ENCODE measurements at places on chromosomes 13 and 19.

GRCh38 chr19:16514383-16515019, 18.3 kb downstream of the C19orf44 start:
- no peak for DNase-seq

DNA sequence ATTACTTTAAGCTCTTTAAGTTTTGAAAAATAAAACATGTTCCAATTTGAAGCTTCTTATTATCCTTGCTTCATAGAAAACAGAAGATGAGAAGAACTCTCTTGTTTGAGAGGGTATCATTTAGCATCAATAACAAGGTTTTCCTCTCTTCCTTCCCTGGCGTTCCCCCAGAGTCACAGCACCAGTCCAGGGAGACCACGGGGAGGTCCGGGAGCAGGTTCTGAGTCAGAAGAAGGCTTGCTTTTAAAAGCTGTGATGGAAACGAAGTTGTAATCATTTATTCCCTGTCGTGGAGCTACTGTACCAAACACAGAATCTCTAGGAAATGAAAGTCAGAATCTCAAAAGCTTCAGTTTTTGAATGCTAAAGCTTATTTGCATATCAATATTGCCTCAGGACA, 174.0 kb upstream of the LSM14A start:
- no peak for DNase-seq

DNA sequence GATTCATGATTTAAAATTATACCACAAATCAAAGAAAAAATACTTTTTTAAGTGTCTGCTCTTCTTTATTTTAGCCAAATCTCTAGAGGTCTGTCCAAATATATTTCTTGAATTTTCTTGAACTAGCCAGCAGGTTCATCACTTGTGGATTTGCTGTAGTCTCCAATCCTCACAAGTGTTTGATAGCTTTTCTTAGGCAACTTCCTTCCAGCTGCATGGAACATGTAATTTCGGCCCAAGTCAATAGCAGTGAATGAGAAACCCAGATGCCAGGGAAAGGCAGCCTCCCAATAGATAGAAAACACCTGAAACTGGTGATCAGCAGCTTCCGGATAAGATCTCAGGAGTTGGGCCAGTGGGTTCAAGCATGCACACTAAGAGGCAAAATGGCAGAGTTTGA, 15.6 kb upstream of the RNASEH2B start:
- no peak for DNase-seq

GRCh38 chr19:3585301-3586126, at the start of gene GIPC3:
Gene GIPC3 (plus strand): TSS chr19:3585478. CDS start chr19:3585598, 120 bp downstream.
- no peak for DNase-seq

DNA sequence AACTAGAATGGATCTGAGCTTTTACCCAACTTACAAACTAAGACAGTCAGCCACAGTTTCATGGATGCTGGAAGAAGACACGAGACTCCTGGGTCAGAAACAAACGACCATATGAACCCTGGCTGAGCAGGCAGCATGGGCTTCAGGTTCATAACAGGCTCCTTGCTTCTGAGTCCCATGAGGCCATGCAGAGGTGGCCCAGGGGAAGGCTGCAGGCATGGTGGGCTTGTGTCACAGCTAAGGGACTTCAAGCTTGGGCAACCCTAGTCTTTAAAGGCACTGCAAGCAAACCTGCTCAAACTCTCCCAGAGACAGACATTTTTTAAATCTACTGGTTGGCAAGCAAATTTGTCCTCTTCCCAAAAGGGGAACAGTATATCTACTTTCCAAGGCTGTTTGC, 5.1 kb upstream of the ARHGEF7 start:
- no peak for DNase-seq

- DNase-seq: no peak
Observed at GRCh38 chr19:49954933-49955332, 6.0 kb downstream of the SIGLEC11 start.

- DNase-seq: no peak
Observed at GRCh38 chr13:21055016-21055415, 6.4 kb downstream of the LATS2 start.

DNA sequence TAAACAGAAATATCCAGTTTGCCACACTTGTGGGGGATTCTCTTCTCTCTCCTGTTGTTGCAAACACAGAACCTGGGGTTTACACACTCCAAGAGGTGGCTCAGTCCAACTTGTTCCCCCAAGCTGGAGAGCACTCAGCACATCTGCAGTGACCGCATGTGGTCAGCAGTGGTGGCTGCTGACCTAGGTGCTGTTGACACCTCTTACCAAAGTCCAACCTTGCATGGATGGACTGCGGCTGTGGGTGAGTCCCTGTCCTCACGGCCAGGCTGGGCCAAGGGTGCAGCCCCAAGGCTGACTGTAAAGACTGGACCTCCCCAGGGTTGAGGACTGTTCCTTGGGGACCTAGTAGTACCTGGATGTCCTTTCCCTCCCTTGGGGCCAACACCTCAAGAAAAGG, 6.1 kb downstream of the LRFN3 start:
- no peak for DNase-seq

DNA sequence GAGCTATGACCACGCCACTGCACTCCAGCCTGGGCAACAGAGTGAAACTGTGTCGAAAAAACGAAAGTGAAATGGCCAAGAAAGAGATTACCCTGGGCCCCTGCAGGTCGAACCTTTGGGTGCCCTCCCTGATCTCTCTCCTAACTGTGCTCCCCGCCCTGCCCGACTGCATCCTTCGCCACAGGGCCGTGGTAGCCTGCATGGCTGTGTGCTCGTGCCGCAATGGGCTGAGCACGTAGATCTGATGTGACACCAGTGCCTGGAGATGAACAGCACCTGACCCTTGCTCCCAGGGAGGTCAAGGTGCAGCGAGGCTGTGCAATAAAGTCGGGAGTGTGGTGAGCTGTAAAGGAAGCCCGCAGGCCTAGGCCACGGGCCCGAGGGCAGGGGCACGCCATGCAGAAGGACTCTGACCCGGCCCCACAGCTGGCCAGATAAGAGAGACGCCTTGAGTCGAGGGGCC, 60.2 kb downstream of the PEX11G start:
- DNase-seq: no peak

All from effector CD8-positive, alpha-beta T cell (primary cell).